Fibroblast of mammary gland (primary cell): ENCODE measurements at places on chromosomes 13 and 19.

DNA sequence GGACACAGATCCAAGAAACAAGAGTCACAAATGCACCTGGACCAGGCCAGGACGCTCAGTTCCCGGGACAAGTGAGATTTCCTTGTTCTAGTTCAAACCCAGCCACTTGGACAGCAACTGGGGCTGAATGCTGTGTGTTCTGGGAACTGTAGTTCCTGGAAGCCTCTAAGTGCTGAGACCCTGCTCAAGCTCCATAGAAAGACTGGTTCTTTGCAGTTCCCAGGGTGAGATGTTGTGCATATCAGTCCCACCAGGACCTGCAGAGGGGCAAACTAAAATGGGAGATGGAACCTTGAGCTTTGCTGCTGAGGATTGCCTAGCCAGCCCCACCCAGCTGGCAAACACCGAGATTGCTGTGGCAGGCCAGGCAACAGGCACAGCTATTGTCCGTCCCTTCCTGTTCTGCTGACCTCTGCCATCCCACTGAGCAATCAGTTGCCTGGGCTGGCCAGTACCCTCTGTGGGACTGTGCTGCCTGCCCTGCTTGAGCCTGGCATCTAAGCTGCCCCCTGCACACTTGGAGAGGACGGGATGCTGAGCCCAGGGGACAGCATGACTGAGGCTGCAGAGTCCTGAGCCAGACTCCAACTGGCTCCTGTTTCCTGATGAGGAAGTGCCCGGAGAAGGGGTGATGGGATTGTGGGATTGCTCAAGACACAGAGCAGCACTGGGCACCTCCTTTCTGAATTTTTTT lies 1.4 kb upstream of the GIPC1 start:
- DNase-seq = no peak

DNA sequence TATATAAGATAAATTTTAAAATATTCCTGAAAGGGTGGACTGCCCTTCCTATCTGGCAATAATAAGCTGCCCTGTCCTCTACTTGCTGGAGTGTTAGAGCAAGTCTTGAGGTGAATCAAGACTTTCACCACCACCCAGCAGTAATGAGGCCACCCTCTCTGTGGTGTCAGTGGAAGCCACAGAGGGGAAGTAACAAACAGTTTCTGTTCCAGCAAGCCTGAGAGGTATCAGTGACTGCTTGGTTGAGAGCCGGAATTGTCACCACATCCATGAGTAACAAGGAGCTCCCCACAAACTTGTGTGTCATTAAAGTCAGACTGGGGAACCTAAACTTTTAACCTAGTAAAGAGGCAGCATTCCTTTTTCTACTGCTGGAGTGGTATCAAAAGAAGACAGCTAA lies 532.7 kb upstream of the SPRY2 start:
- DNase-seq = no peak

- no peak for DNase-seq
These were observed 184.1 kb downstream of the ZNF536 start for GRCh38 chr19:30556230-30556711.

DNA sequence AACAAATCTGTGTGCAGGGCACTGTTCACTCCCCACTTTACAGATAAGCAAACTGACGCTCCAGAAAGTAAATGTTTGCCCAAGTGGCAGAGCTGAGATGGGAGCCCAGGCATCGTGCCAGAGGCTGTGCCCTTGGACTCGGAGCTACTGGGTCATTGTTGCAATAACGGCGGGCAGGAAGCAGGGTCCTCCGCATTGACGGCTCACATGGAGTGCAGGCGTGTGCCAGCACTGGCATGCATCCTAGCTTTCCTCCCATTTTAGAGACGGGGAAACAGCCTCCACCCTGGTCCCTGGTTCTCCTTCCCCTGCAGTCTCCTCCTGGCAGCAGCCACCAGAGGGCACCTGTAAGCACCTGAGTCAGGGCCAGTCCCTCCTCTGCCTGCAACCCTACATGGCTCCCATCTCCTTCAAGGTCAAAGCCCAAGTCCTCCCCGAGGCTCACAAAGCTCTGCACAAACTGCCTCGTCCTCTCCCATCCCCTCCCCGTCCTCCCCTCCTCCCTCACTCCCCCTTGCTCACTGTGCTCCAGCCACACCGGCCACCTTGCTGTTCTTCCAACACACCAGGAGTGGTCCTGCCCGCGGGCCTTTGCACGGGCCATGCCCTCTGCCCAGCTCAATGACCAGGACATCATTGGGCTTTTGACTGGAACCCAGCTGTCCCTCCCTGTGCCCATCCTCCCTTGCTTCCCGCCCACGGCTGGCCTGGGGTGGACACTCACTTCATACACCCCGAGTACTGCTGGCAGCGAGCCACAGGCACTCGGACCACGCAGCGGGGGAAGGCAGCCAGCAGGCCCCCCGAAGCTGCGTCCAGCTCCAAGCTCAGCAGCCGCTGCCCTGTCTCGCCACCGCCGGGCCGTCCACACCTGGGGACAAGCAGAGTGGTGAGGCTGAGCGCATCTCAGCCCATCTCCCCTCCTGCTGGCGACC lies 7.7 kb upstream of the LRG1 start:
- DNase-seq = no peak

GRCh38 chr13:91184244-91184926 lies 163.1 kb upstream of the MIR17HG start:
- no peak for DNase-seq

- no peak for DNase-seq
These were observed 69.4 kb downstream of the C13orf42 start for GRCh38 chr13:51041710-51042109.

DNA sequence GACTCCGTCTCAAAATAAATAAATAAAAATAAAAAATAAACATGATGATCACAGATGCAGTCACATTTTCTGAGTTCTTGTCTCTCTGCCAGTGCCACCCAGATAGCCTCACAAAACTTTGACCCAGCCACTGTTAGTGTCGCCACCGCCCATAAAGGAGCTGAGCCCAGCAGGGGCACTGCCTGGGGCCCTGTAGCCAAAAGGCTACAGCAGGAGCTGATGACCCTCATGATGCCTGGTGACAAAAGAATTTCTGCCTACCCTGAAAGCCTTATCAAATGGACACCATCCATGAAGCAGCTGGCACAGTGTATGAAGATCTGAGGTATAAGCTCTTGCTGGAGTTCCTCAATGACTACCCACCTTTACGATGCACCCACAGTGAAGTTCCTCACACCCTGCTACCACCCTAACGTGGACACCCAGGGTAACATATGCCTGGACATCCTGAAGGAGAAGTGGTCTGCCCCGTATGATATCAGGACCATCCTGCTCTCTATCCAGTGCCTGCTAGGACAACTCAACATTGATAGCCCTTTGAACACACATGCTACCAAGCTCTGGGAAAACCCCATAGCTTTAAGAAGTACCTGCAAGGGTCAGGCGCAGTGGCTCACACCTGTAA lies 18.3 kb downstream of the ZNF587 start:
- no peak for DNase-seq
